ENCODE measurements at places on chromosomes 2 and 18. TPM values are rescaled to one million over a fixed set of nuclear protein-coding genes. Genes with fewer than 3 reads are reported as not detected.

The PKDCC gene
- not detected for total RNA-seq

The MIB1 gene
- total RNA-seq, result 84.5 TPM

The AOX1 gene
- 0.07 TPM for total RNA-seq

The AKAIN1 gene
- total RNA-seq, result not detected

The HTR2B gene
- not detected for total RNA-seq

The SOWAHC gene
- total RNA-seq, result not detected

The SEH1L gene
- total RNA-seq, result 115 TPM

The CAPN13 gene
- not detected for total RNA-seq

The PRKAG3 gene
- total RNA-seq, result not detected

The GCKR gene
- total RNA-seq, result not detected

The MALT1 gene
- 20.4 TPM for total RNA-seq

DNA sequence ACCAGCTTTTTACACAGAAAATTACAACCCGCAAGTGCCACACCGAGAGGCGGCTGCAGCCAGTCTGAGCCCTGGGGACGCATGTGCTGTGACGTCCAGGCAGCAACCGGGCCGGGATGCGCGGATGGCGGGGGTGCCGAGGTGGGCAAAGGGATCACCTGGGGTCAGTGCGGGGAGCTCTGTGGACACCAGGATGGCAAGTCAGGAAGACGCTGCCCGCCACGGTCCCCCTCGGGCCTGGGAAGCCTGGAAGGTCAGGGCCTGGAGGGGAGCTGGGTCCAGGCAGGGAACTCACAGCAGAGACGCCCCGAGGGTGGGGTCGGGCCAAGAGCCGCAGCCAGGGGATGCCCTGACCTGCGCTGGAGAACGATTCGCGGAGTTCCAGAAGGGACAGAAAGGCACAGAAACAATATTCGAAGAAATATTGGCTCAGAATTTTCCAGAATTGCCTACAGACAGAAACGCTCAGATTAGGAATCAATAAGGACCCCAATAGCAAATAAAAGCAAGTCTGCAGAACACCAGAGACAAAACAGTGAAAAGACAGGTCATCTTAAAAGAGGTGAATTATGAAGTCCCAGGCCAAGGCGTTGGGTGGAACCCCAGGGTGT is 11.7 kb upstream of the KIF1A start:
- no peak for DNase-seq

DNA sequence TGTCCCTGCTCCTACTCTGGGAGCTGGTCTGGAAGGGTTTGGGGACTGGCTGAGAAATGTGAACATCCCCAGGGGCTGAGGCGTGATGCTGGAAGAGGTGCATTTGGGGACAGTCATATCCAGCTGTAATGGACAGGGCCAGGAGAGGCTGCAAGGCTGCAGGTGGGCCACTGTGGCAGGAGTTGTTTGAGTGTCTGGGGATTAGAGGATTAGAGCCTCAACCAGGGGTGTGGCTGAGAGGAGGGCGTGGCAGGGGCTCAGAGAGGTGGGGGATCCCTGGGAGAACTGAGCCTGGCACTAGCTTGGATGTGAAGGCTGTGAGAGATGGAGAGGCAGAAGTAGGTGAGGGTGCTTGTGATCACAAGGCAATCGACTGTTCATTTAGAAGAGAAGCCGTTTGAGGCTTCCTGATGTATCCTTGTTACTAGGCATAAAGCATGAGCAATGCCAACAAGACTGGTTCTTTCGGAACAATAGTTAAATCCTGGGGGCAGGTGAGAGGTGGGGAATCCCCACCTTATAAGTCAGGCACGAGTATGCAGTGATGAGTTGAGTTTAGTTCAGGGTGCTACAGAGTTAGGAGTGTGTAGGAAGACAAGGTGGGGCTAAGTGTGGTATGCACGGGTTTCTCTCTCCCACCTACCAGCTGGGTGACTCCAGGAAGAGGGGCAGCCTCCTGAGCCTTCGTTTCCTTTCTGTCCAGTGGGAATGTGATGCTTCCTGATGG is 31.9 kb downstream of the SH3RF3 start:
- no peak for DNase-seq

GRCh38 chr2:215758691-215759090 is 254.7 kb downstream of the MREG start:
- DNase-seq, result no peak

GRCh38 chr2:85744055-85744454 is 9.7 kb upstream of the ATOH8 start:
- DNase-seq, result no peak

DNA sequence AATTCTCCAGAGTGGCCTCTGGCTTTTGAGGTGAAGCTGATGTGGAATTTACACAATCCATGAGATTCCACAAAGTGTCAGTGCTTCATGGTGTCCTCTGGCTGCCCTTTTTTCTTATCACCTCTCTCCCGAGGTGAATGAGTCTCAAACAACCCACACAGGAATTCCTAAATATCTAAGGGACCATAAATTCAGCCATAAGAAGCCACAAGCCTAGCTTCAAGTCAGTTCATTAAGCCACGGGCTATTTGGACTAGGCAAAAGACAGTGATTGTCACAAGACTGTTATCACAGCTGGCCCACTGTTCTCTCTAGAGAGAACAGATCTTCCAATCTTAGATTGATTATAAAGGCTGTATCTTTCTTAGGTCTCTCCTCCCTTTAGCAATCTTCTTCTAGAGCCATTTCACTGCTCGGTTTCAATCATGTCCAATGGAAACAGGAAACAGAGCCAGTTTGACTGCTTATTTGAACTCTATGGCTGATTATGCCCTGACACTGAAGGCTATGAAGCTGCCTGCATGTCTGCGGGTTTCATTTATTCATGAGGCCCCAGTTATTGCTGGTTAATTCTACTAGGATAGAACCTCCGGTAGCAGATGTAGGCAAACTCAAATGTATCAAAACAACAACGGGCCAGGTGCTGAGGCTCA is 4.1 kb downstream of the NEMP2 start:
- no peak for DNase-seq

DNA sequence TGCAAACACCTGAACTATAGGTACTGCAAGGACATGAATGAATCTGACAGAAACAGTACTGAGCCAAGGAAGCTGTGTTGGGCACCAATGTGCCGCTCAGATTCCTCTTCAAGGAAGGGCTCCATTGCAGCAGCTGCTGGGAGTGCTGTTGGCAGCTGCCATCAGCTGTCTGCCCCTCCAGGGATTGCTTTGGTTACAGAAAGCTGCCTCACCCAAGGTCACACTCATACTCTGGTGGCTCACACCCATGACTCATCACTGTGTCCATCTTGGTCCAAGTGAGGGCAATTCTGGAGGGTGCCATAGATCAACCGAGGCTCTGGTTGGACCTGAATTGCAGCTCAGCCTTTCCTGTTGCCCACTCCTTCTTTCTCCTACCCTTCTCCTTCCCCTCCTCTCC is 24.4 kb upstream of the TRPM8 start:
- no peak for DNase-seq

DNA sequence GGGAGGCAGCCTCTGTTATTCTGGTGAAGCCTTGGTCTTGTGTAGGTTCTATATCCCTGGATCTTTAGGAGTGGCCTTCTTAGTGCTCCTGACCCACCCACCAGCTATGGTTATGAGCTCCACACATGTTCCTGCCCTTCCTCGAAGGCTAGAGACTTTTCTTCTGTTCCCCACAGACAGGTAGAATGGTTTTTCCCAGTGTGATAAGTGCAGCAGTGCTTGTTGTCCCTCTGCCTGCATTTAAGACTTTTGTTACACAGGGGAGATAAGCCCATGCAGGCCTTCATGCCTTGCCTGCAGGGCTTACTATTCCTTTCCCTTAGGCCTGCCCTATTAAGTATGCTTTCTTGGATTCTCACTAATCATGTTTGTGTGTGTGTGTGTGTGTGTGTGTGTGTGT is 48.4 kb upstream of the DSC1 start:
- DNase-seq, result no peak

DNA sequence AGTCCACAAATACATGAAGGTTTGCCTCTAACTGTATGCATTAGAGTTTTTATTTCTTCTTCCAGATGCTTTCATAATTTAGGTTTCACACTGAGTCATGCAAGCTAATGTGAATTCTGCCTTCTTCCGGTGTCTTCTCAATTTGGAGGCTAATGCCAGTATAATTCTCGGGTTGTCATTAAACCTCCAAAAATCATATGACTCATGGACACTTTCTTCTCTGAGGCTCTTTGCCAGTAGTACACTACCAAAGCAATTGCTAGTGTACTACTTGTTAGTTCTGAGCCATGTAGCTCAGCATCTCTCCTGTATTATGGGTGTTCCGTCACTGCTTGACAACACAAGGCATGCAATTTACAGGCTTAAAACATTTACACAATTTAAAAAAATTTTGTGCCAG is 137.1 kb downstream of the VWC2L start:
- DNase-seq, result no peak

DNA sequence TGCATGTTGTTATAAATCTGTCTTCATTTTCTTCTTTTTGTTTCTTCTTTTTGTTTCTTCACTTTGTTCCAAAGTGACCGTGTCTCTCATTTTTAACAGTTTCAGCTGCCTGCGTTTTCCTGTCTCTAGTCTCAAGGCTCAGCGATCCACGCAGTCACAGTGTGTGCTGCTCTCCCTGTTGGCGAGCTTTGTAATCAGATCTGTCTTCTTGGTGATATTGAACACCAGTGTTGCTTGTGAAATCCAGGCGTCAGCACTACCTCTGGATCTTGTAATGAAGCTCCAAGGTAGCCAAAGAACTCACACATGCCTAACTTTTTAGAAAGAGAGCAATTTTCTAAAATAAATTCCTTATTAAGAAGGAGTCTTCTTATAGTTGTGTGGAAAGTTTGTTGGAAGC is 13.2 kb downstream of the SNTG2 start:
- DNase-seq, result no peak

DNA sequence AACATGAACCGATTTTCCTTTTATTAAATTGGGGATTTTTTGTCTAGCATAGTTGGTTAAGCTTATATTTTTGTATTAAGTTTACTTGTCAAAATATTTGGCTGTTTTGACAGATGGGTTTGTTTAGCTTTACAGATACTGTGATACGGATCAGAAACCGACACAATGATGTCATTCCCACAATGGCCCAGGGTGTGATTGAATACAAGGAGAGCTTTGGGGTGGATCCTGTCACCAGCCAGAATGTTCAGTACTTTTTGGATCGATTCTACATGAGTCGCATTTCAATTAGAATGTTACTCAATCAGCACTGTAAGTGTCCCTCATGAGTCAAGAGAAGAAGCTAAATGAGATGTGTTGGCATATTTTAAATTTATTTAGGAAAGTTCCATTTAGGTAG is 8.5 kb downstream of the PDK1 start:
- DNase-seq, result no peak

GRCh38 chr18:10519999-10520935 is 5.6 kb upstream of the NAPG start:
- peak; percentile 86 for DNase-seq

GRCh38 chr2:151423760-151424159 is 14.1 kb downstream of the RIF1 start:
- no peak for DNase-seq

DNA sequence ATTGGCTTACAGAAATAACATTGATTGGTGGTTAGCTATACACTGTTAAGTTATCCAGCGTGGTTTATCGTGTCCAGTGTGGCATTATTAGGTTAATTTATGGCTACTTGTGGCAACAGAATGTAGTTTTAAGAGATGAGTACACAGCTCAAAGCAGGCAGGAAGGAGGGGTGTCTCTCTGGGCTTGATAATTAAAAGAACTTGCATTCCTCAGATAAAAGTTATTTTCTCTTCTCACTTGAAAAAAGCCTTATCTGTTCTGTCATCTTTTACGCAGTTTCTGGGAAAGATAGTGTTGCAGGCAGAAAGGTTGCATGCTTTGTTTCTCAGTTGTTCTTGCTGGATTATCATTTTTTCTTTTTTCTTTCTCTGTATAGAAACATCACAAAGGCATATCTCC is 154.4 kb upstream of the COL3A1 start:
- no peak for DNase-seq

DNA sequence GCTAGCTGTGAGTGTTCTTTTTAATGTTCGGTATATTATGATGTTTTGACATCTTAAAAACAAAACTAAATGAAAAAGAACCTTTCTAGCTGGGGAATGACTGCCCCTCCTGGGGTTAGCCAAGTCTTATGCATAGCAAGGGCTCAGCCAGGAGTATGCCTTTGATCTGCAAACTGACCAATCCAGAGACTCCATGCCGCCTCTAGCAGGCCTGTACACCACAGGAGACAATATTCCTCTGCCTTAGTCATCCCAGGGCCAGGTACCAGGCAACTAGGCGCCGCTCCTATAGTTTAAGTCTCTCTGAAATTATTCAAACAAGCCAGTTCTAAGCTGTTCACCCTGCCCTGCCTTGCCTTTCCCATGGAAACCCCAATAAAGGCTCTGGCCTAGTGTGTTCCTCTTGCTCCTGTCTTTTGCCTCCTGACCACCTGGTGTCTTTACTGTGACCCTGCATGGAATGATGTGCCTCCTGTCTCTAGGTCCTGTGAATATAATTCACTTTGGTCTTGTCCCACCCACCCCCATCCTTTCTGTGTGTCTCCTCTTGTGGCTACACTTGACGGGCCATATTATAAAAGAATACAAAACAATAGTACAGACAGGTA is 52.0 kb upstream of the CHN1 start:
- DNase-seq, result no peak

GRCh38 chr18:77013811-77014521 is 118.6 kb downstream of the MBP start:
- no peak for DNase-seq

DNA sequence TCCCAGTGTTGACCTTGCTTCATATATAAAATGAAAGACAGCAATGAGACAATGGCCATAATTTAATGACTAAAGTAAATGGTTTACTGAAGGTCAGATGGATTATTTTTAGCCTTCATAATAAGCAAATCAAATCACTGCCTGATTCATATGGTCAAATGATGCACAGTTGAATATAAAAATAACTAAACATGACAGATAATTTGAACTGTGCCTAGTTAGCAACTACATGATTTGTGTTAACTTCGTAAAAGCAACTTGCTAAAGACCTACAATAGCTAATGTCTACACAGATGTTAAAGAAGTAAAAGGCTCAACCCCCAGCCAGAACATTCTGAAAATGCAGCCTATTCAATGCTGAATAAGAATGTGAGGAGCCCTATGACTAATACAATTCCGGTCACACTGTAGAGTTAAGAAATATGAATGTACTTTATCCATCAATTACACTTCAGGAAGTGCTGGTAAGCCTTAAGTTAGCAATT is 590.8 kb upstream of the CDH2 start:
- DNase-seq, result no peak

DNA sequence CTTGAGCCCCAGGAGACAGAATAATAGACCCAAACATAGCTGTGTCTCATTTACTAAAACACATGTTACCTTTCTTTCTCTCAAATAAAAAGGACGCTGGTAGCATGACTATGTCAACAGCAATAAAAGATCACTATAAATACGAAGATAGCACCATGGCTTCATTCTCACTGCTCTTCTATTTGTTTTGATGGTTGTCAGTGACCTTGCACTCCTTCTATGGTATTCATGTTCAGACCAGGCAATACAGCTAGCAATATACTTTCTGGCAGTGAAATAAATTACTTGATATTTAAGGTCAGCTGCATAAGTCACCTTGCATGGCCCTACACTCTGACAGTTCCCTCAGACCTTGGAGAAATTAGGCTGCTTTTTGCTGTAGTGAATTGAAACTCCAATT is 263.2 kb upstream of the CDH7 start:
- no peak for DNase-seq

- DNase-seq, result no peak
Observed at GRCh38 chr2:108637304-108637669, 82.0 kb upstream of the RANBP2 start.
